Suprapubic skin (tissue), 4 donors: ENCODE measurements at places on chromosomes 2 and 18. TPM values are rescaled to one million over a fixed set of nuclear protein-coding genes. Genes with fewer than 3 reads are reported as not detected.

- no peak for DNase-seq
Observed at GRCh38 chr2:235868645-235869044, 299.5 kb downstream of the GBX2 start.

DNA sequence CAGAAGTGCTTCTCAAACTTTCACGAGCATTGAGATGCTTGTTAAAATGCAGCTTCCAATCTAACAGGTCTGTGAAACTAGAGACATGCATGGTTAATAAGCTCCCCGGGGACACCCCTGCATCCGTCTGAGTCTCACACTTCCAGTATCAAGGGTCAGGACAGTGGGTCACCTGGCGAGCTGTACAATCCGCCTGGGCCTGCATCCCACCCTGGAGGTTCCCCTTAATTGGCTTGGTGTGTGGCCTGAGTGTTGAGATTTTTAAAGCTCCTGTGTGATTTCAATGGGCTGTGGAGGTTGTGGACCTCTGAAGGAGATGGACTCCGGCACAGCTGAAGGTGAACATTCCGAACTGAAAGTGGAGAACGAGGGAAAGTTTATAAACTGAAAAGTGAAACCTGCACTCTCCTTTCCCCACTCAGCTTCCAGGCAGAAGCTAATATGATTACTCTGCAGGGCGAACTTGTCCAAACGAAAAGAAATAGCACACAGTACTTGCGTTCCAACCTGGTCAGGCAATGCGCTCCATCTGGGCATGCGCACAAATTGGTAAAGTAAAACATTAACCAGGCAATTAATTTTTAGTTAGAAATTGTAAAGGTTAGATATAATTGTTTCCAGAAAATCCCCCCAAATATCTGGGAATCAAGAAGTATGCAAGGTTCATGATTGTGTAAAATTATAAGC, 191.7 kb upstream of the ALKAL2 start:
- no peak for DNase-seq

GRCh38 chr18:8314124-8314523, 295.1 kb upstream of the RAB12 start:
- no peak for DNase-seq

- no peak for DNase-seq
Observed at GRCh38 chr2:156343096-156343939, 10.8 kb upstream of the NR4A2 start.

DNA sequence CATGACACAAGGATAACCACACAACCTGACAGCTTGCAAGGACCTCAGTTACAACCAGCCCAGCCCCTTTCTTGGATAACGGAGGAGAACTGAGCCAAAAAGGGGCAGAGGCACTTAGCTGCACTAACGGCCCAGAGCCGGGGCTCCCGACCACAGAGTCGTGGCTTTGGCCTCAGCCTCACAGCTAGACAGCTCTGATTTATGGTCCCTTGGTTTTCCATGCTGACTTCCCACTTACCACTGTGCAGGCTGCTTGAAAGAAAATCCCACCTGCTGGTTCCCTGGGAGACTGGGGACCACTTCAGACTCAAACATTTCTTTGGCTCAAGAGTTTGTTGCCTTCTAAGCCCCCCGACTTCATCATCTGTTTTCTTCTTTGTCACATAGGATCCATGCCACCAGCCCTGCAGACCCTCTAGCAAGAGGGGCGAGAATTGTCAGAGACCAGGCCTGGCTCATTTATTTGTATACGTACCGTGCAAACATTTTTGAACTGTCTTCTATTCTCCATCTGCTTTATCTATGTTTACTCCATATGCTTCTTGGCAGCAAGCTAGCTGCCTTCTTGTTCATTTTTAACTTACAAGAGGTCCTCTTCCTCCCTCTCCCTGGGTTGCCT, 352.6 kb upstream of the MYT1L start:
- no peak for DNase-seq

- DNase-seq, result no peak
Observed at GRCh38 chr2:1748741-1749488, 4.6 kb upstream of the PXDN start.

DNA sequence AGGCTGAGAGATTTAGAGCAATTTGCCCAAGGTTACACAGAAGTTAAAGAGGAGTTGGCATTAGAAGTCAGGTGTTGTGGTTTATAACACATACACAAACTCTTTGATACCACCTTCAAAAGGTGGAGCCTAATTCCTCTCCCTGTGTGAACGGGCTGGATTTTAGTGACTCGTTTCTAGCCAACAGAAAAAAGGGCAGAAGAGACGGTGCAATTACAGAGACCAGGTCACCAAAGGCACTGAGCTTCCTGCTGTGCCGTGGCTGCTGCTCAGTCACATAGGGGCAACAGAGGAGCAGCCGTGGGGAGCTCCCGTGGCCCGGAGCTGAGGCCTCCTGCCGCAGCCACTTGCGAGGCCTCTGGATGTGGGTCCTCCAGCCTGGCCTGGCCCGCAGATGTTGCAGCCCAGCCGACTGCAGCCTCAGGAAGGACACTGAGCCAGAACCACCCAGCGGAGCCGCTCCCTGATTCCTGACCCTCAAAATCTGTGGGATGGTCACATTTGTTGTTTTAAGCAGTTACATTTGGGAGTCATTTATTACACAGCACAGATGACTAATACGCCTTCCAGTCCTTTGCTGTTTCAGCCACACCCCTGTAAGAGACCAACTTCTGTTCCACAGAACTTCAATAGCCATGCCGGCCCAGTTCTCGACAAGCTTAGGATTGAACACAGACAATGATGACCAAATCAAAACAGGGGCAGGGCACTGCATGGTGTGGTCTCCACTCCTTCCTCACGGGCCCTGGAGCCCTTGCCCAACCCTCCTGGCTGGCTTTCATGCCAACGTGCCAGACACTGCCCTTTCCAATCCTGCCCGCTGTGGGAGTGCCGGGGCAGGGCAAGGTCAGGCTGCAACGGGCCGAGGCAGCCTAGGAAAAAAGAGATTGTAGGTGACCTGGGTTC, 17.1 kb downstream of the EDAR start:
- no peak for DNase-seq

GRCh38 chr2:8162552-8162951, 519.3 kb upstream of the ID2 start:
- no peak for DNase-seq

DNA sequence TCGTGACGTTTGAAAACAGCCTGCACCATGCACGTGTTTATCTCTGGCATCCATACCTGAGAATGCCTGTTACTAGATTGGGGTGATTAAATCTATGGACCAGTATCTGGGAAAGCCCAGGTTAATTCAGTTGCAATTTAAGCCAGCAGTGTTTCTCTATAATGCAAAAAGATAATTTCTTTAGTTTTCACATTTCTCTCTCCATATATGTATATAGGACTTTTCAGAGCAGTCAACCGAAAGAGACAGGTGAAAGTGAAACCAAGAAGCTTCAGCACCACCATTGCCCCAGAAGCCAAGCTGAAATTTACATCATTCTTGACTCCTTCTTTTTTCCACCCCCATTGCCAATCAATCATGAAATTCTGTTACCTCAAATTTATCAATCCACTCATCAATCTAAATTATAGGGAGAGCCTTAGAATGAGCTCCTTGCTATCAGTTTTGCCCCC, 2.7 kb upstream of the LRP2 start:
- no peak for DNase-seq

GRCh38 chr2:188207554-188207953, 84.1 kb upstream of the GULP1 start:
- no peak for DNase-seq

DNA sequence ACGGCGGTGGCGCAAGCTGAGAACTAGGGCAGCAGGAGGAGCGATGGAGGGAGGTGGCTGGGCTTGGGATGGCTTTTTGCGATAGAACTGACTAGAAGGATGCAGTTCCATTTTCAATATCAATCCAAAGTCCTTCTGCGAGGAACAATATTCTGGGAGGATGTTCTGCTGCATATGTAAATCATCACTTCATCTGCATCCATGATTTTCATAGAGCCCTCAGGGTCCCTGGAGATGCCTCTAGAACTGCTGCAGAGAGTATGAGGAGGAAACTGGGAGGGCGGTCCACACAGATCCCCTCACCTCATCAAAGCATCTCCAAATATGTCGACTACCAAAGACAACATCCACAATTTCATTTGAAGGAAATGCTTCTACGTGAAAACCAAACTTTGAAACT, 20.8 kb downstream of the CACNB4 start:
- DNase-seq, result no peak

DNA sequence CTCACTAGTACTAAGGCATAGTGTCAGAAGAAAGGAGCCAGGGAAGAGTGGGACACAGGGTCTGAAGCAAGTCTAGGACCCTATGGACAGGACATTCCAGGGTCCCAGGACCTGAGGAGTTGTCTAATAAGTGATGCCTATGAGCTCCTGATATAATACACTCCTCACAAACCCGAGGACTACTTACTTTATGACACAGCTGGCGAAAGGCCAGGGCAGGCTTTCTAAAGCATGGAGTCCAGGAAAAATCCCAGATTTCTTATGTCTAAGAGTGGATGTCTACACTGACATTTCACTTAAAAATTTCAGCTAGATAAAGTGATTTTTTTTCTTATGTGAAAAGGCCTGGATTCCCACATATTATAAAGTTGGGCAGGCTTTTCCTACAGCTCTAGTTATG, 502.2 kb upstream of the SETBP1 start:
- DNase-seq, result no peak

GRCh38 chr2:113812204-113812603, 55.8 kb upstream of the SLC35F5 start:
- no peak for DNase-seq

DNA sequence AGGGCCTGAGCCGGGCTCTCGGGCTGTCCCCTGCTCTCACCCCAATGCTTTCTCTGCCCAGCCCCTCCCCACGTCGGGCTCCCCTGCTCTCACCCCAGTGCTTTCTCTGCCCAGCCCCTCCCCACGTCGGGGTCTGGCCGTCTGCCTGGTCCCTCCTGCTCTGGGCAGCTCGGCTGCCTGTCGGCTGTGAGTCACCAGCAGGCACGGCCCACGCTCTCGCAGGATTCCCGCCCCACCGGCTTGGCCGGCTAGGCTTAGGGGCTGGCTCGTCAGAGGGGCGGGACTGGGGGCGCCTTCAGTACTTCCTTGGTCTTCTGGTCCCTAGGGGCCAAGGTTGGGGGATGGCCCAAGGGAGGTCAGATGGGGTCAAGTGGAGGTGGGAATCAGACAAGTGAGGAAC, 3.3 kb downstream of the BOK start:
- peak; percentile 83 for DNase-seq

- no peak for DNase-seq
Observed at GRCh38 chr2:223008956-223009355, 43.0 kb upstream of the KCNE4 start.

GRCh38 chr2:20314562-20315501, 35.8 kb downstream of the PUM2 start:
- DNase-seq, result no peak

The LCT gene
- total RNA-seq, result not detected

The ANKRD30BL gene
- not detected for total RNA-seq

The PNO1 gene
- total RNA-seq, result 20.2 TPM

The CCBE1 gene
- total RNA-seq, result 1.8 TPM

The FAM237A gene
- not detected for total RNA-seq

The CDH2 gene
- 1.7 TPM for total RNA-seq

The CFAP65 gene
- not detected for total RNA-seq

The SERPINB10 gene
- total RNA-seq, result 0.21 TPM

The NAT8 gene
- not detected for total RNA-seq

The TTN gene
- total RNA-seq, result 0.21 TPM

The LHCGR gene
- not detected for total RNA-seq

The ANKRD44 gene
- 6.3 TPM for total RNA-seq
